ENCODE measurements at places on chromosomes 5 and 9. TPM values are rescaled to one million over a fixed set of nuclear protein-coding genes. Genes with fewer than 3 reads are reported as not detected.

ZNF454 gene
- not detected for total RNA-seq

SPARC gene
- 247 TPM for total RNA-seq

GRCh38 chr5:118598311-118598710 lies 390.0 kb downstream of the DTWD2 start:
- peak; percentile 75 for DNase-seq

GRCh38 chr9:127773272-127773671 lies 5.2 kb downstream of the SH2D3C start:
- DNase-seq = no peak

GRCh38 chr9:81826517-81826906 lies 101.7 kb upstream of the SPATA31D4 start:
- peak; percentile 76 for DNase-seq

DNA sequence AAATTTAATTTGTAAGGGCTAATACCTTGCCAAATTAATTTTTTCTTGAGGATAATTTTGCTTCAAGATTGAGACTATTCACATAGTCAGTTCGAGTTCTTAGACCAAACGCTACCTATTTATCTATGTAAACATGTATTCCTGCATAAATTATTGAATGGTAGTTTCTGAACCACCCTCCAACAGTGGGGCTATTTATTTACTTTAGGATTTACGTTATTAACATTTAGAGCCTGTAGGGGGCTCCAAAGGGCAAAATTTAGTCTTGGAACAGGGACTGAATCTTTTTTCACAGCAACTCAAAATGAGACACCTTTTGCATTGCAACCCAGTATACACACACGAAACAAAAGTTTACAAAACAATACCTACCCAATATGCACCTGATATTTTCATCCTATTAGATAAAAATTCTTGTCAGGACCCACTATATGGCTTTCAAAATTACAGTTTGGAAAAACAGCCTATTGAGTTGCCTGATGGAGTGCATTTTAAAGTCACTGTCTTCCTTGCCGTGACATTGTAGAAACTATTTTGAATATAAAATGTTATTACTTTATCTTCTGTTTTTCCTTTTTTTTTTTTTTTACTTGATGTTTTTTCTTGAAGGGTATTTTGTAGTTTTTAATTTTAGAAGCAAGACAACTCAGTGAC lies 47.1 kb upstream of the POU4F3 start:
- peak; percentile 29 for DNase-seq

GRCh38 chr5:9194509-9194908 lies 351.4 kb downstream of the SEMA5A start:
- DNase-seq = no peak

- DNase-seq = no peak
These were observed 277.7 kb downstream of the TMEM167A start for GRCh38 chr5:82799361-82800077.

DNA sequence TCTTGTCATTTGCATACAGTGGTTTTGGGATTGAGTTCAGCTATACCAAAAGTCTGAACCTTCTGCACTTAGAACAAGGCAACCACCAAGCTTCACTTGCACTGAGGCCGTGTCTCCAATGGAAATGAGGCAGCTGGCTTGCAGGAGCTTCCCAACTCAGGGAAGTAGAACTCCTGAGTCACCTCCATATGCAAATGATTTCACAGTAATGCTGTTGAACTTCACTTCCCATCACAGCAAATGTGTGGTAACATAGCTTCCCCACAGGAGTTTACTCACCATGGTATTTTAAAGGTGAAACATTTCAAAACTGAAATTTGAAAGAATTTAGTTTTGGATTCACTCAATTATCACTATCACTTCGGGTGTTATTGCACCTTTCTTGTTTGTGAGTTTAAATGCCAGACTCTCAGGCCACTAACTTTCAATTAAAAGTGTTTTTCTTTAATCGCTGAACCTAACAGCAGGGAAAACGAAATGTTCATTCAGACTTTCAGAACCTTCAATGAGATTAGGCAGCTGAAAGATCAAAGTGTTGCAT lies 9.0 kb downstream of the CD274 start:
- no peak for DNase-seq

DNA sequence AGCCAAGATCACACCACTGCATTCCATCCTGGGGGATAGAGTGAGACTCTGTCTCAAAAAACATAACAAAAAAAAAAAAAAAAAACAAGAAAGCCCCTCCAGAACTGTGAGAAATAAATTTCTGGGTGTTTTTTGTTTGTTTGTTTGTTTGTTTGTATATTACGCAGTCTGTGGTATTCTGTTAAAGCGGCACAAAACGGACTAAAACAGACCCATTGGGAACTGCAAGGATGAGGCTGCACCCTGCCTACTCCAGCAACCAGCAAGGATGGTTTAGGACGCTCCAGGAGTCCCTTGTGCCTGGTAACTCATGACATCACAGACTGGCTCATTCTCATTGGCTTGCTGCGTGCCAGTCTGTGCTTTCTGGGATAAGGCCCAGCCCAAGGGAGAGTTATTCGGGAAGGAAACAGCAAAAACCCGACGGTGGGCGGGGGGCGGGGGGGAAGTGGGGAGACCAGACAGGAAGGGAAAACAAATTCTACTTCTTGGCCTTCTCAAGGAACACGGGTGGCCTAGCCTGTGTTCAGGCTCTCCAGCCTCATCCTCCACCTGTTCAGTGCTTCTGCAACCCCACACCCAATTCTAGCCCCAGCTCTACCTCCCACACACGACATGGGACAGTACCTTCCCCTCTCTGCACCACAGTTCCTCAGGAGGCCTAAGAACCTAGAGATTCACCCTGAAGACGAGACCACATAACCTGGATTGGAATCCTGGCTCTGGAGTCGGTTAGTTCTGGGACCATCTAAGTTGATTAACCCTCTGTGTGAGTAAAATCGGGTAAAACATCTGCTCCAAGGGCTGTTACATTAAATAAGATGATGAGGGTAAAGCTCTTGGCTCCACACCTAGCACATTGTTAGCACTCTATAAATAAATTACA lies 2.8 kb downstream of the CD74 start:
- DNase-seq = peak; percentile 96

Data from G401 (cell line).